Kidney capillary endothelial cell (primary cell): ENCODE measurements at places on chromosomes 2 and 18.

DNA sequence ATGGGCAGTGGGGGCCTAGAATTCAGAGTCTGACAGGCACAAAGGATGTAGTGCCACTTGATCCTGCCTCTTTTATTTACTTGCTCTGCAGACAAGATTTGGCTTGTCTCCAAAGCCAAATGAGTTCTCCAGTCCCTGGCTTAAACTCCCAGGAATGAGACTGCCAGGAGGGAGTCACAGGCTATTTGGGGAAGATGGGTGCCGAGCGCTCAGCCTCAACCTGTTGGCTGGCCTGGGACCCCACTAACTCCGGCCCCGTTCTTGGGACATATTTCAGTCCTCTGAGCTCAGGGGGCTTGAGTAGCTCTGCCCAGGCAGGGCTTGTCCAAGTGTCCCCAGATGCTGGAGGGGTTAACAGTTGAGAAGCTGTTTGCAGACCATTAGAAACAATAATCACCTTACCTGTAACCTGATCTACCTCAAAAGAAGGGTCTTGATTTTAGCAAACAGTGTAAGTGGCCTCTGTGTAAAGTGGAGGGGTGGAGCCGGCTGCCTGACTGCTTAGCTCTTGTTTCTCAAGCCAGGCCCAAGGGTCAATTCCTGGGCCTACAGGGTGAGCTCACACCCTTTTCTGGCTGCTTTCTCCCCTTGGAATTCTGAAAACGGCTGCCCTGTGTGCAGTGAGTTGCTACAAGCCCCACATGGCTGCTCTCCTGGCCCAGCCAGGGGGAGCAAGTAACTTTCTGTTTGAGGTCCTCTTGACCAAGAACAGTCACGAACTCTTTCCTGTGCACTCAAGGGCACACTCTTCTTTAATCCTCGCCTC lies 27.1 kb upstream of the FZD5 start:
- DNase-seq: no peak

DNA sequence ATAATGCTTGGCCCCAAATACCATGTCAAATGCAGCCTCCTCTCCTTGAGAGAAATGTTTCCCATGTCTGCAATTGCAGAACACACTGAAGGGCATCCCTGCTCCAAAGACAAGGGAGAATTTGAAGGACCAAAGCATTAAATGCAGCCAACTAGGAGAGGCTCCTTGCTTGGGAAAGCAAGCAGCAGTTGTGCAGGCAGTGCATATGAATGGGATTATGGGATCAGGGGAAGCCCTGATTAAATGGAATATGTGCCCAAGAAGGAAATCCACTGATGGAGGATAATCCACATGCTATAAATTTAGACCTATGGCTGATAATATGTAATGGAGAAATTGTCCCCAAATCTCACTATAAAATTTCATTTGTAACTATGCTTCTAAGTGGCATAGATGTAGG lies 116.1 kb downstream of the NCKAP5 start:
- DNase-seq: no peak

- DNase-seq: no peak
These were observed 25.9 kb upstream of the ALLC start for GRCh38 chr2:3631851-3632659.

GRCh38 chr2:227739351-227739750 lies 6.3 kb upstream of the SCYGR8 start:
- DNase-seq: no peak

DNA sequence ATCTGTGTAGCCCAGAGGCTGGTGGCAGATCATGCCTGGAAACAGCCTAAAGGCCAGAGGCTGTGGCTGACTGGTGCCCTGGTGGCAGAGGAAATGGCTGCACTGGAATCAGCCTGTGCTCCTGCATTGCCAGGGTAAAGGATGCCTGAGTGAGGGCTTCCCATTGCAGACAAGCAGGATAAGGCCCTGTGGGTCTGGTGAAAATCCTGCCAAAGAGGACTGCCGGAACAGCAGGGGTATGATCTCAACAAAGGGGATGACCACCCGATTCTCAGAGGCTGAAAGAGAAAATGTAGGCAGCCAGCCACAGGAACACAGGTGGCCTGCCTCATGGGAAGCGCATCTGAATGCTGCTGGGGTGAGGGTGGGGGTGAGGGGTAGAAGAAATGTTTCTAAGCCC lies 48.2 kb downstream of the FBXO48 start:
- no peak for DNase-seq
